Right lung (tissue), 10 donors: ENCODE measurements at places on chromosomes 5 and 9. TPM values are rescaled to one million over a fixed set of nuclear protein-coding genes. Genes with fewer than 3 reads are reported as not detected.

Gene IFNA4
- not detected for polyA plus RNA-seq

Gene OSTF1
- polyA plus RNA-seq, result 70.2 TPM

Gene GCNT4
- polyA plus RNA-seq, result 0.96 TPM

Gene GPR151
- polyA plus RNA-seq, result not detected

Gene FBP2
- 2.2 TPM for polyA plus RNA-seq

Gene IFNK
- not detected for polyA plus RNA-seq

DNA sequence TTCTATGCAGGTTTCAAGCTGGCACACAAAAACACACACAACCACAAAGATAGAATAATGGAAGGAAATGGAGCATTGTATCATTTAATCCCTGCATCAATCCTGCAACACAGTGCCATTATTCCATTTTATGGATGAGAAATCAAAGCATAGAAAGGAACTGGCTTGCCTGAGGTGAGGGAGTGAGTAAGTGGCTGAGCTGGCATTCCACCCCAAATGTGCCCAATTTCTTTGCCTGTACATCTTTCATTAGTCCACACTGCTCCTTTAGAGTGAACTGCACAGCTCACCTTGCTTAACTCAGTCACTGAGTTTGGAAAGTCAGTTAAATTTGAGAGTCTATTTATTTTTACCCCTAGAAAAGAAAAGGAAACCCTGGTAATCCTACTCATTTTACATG, 28.9 kb downstream of the ZNF366 start:
- DNase-seq, result no peak

DNA sequence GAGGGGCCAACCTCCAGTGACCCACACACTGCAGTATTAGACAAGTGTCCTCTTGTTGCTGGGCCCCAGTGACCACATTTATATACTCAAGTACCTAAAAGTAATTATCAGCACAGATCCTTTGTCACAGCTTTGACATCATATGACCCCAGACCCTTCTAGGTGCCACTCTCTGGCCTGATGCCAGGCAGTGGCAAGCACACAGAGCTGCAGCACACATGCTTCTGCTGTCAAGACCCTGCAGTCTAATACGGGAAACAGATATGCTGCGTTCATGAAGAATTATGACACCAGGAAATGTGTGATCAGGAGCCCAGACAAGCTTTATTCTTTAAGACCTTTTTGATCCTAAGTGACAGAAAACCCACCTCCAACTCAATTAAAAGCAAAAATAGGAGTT, 63.8 kb upstream of the AFAP1L1 start:
- no peak for DNase-seq

- no peak for DNase-seq
These were observed 37.3 kb upstream of the AKNA start for GRCh38 chr9:114425126-114425525.

- DNase-seq, result no peak
These were observed 123.3 kb upstream of the SLC12A2 start for GRCh38 chr5:127960270-127960691.

DNA sequence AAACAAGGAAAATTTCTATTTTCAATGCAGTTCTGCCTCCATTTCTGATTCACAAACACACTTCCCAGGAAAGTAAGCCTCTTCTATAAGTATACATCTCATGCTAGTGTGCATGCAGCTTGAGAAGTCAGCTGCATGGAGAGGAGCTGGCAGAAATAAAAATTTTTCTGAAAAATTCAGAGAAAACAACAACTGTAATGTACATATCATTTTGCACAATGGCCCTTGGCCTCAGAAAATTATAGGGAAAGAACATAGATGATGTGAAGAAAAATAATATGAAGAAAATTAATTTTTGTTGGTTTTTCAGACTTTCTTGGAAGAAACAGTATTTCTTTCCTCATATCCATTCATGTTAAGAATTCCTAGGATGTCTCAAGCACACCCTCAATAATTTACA, 277.8 kb upstream of the ADRA1B start:
- DNase-seq, result no peak

DNA sequence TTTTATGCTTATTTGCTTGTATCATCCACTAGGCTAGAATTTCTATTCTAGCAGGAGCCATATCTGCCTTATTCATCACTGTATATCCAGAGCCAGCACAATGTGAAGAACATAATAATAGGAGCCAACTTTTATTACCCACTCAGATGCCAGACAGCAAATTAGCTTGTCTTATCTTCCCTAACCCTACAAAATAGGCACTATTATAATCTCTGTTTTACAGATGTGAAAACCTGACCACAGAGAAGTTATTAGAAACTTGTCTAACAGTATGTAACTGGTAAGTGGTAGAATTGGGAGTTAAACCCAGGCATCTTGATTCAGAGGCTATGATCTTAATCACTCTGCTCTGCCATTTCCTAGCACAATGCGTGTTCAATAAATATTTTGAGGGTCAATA, 579.5 kb downstream of the CAAP1 start:
- DNase-seq, result no peak

DNA sequence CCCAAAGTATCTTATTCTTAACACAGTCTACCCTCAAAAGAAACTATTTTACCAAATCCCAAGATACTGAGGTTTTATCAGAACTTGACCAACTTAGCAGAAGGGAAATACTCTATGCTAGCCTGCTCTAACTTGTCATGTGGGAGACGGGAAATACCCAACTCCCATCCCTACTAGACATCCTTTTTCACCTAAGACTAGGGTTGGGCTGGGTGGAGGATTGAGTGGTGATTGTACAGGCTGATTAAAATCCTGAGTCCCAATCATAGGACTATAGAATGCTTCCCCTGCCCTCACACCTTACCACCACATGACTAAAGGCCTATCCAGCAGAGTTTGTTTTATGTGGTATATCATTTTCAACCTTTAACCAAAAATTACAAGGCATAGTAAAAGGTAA, 786.5 kb downstream of the TAF11L14 start:
- no peak for DNase-seq

DNA sequence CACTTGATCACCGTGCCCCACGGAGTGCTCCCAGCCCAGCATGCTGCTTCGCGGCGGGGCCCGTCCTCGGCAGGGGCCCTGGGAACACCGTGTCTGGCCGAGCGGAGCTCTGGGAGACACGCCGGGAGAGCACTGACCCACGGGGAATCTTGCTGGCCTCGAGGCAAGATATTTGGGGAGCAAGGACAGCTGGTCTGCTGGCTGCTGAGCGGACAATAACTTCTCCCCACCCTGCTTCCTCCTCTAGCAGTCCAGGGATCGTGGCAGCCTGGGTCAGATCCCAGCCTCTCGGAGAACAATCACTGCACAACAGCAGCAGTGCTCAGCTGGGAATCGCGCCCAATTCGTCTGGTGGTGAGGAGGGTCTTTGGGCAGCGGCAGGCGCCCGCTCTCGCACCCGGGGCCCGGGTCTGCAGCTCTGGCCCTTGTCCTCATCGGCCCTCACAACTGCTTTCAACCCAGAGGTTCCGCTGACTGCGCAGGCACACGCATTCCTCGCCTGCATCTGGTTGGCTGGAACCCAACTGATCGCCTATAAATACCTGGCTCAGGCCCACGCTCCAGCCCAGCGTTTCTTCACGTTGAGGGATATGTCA, 43.4 kb downstream of the DBH start:
- DNase-seq, result no peak

DNA sequence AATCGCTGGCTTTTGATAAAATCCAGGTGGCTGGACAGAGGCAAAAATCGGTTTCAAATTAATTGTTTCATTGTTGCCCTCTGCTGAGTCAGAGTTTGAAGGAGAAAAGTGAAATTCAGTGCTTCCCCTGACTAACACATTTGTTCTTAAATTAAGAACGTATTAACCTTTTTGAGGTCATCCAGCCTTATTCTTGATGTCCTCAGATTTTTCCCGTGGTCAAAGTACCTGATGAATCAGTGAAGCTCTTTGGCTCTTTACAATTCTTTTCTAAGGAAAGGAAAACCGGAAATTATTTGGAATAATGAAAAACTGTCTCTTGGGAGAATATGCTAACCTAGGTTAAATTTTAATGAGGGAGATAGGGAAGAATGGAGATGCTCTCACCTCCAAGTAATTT, 21.6 kb downstream of the OSMR start:
- DNase-seq, result no peak

- DNase-seq, result peak; percentile 69
These were observed 1.8 kb upstream of the FAM78A start for GRCh38 chr9:131277910-131278701.

DNA sequence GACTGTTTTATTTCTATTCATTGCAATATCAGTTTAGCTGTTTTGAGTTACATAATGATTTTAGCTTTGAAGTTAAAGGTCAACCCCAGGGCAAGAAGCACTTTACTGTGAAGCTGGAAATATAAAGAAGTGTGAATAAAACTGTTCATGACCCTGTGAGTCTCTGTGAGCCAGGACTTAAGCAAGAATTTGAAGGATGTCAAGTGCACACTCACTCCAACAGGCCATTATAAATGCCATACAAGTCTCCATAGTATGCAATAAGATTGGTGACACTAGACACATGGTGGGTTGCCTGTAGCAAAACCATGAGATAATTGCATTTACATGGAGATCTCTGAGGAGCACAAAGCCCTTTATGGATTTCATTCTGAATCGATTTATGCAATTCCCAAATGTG, 318.7 kb upstream of the ITGA1 start:
- peak; percentile 76 for DNase-seq

DNA sequence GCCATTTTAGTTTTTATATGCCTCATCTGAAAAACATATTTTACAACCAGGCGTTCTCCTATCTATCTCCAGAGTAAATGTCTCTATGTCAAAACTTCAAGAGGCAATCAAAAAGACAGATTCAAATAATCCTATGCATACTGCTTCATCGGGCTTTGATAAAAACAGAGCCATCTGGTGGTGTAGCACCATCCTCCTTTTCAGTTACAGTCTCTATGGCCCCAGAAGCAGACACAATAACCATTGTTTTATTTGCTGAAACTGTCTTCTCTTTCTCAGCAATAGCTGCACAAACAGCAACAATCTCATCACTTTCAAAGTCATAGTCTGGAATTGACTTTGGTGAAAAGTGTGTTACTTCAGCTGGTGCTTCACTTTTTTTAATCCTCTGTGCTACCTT, 36.3 kb downstream of the PTGER4 start:
- no peak for DNase-seq

DNA sequence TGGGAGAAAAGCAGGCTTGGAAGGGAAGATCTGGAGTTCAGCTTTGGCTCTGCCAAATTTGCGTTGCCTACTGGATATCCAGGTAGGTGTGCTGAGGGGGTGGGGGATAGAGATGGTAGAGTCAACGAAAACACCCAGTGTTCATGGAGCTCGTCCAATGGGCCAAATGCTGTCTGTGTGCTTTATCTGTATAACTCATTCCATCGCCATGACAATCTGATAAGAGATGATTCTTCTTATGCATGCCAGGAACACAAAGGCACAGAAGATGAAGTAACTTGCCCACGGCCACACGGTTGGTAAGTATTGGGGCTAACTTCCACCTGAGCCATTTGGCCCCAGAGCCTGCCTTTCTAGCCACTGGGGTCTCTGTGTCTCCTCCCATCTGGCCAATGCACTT, 53.2 kb downstream of the BOD1 start:
- no peak for DNase-seq

DNA sequence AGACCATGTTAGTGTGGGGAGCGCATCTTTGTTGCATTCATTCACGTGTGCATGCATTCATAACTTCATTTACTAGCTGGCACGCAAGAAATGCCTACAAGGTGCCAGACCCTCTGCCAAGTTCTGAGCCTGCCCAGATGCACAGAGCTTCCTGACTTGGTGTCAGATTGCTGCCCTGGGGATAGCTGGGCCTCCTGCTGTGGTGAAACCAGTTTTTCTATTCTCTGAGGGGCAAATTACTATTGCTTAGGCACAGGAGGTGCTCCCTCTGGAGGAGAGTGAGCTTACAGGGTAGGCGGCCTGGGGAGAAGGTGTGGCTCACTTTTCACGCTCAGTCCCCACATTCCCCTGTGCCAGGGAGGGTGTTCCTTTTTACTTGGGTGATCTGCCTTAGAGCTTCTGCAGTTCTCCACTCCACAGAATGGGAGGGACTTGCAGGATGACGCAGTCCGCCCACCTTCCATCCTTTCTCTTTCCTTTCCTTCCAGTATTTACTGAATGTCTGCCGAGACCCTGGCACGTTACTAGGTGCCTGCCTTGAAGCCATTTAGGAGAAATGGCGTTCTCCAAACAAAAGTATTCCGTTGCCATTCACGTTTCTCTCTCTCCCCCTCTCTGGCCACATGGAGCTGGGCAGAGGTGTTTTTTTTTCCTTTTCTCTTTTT, 27.9 kb upstream of the CTNNA1 start:
- DNase-seq, result peak; percentile 61

GRCh38 chr5:74616236-74617146, 24.0 kb downstream of the ENC1 start:
- DNase-seq, result no peak
